ENCODE measurements at places on chromosomes 12 and 14. TPM values are rescaled to one million over a fixed set of nuclear protein-coding genes. Genes with fewer than 3 reads are reported as not detected.

PMEL gene
- total RNA-seq, result 0.86 TPM

MIP gene
- total RNA-seq, result not detected

RFX4 gene
- total RNA-seq, result not detected

RDH12 gene
- not detected for total RNA-seq

AQP2 gene
- total RNA-seq, result not detected

- no peak for DNase-seq
- H3K4me1 ChIP-seq, result no peaks in the 10 kb centered on the region
These were observed 262.8 kb downstream of the SLC16A7 start for GRCh38 chr12:59858508-59859170.

DNA sequence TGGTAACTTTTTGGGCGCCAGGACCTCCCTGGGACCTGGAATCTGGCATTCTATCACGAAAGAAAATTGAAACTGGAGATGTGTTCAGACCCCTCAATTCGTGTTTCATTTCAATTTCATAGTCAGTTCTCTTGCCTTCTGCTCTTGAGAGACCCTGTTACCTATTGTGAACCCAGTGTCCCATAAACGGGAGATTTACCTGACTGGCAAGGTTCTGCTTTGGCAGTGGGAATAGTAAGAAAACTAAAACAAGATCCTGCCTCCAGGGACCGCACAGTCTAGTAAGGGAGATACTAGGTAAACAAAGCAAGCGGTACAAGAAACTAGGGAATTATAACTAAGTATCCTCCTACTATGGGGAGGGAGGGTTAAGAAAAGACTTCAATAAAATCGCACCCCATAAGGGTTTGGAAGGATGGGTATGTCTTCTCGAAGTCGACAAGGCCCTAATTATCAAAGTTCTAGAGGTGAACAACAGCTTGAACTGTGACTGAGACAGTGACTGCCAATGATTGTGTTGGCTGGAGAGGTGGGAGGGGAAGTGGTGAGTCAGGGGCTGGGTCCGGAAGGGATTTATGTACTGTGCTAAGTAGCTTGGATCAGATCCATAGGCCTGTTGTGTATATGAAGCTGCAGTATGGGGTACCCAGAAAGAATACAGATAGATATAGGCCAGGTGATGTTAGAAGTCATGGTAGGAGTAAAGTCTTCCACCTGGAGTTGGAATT is 754 bp downstream of the ACSS3 start:
- no peaks in the 10 kb centered on the region for H3K27me3 ChIP-seq
- H3K4me3 ChIP-seq, result peak overlapping the region; percentile 91
- H3K27ac ChIP-seq, result peak overlapping the region; percentile 93
- peak; percentile 34 for DNase-seq

DNA sequence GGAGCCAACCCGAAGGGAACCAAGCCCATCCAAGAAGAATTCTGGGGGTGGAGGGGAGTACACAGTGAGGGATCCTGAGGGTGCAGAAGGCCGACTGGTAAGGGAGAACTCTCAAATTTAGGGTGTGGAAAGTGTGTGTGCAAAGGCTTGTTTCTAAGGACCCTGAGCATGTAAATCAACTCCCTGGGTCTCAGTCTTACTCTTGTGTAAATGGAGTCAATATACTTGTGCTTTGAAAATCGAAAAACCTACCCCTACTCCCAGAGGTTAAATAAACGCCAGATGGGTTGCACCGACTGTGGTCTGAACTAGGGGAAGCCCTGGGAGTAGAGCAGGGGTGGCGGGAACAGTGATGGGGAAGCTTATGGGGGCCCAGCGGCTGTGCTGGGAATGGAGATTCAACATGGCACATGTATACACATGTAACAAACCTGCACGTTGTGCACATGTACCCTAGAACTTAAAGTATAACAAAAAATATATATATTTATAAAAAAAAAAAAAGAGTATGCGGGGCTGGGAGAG is 6.0 kb downstream of the B4GALNT1 start:
- no peak for DNase-seq
- peak overlapping the region; percentile 4 for H3K4me3 ChIP-seq
- no peaks in the 10 kb centered on the region for H3K4me1 ChIP-seq
- H3K27ac ChIP-seq, result no peak overlapping the region
- no peaks in the 10 kb centered on the region for H3K36me3 ChIP-seq

GRCh38 chr12:107395817-107396216 is 289.8 kb upstream of the PWP1 start:
- no peaks in the 10 kb centered on the region for H3K27me3 ChIP-seq
- DNase-seq, result no peak
- H3K4me1 ChIP-seq, result no peaks in the 10 kb centered on the region
- no peak overlapping the region for H3K27ac ChIP-seq

GRCh38 chr12:3325736-3326135 is 165.3 kb upstream of the PRMT8 start:
- H3K27ac ChIP-seq, result no peak overlapping the region
- no peak overlapping the region for H3K4me3 ChIP-seq
- peaks cover 5% of the 10 kb centered on the region for H3K4me1 ChIP-seq
- H3K36me3 ChIP-seq, result no peaks in the 10 kb centered on the region
- no peaks in the 10 kb centered on the region for H3K27me3 ChIP-seq

GRCh38 chr12:1422604-1423315 is 171.6 kb downstream of the FBXL14 start:
- H3K36me3 ChIP-seq, result no peaks in the 10 kb centered on the region
- H3K27me3 ChIP-seq, result no peaks in the 10 kb centered on the region
- DNase-seq, result no peak
- no peak overlapping the region for H3K4me3 ChIP-seq
- peaks cover 8% of the 10 kb centered on the region for H3K4me1 ChIP-seq

- no peak for DNase-seq
These were observed 13.8 kb downstream of the UBE2N start for GRCh38 chr12:93427779-93428564.

GRCh38 chr14:61429316-61429715 is 107.9 kb downstream of the PRKCH start:
- no peaks in the 10 kb centered on the region for H3K36me3 ChIP-seq
- H3K27me3 ChIP-seq, result no peaks in the 10 kb centered on the region
- H3K27ac ChIP-seq, result peak overlapping the region; percentile 5
- DNase-seq, result no peak

- H3K27ac ChIP-seq, result peak overlapping the region; percentile 52
- H3K4me1 ChIP-seq, result peaks cover 32% of the 10 kb centered on the region
- no peak overlapping the region for H3K4me3 ChIP-seq
- DNase-seq, result peak; percentile 70
- no peaks in the 10 kb centered on the region for H3K27me3 ChIP-seq
These were observed 20.9 kb downstream of the DMAC2L start for GRCh38 chr14:50333014-50333509.

DNA sequence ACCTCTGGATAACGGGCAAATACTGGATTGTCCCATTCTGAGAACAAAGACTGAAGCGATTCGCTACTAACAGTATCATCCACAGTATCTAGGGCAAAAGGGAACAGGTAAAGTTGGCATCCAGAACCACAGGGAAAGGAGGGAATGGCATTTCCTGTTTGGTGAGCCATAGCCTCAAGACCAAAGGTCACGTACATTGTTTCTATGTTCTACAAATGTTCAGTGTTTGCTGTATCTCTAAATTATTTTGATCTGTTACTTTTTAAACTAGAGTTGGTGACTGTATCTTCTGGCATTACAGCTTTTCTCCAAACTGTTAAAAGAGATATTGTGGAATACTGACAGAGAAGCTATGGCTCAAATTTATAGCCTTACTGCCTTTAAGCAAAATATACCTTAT is 9.7 kb downstream of the MLH3 start:
- no peak for DNase-seq
- H3K27me3 ChIP-seq, result no peaks in the 10 kb centered on the region
- no peaks in the 10 kb centered on the region for H3K4me1 ChIP-seq

GRCh38 chr12:14577344-14577743 is 9.7 kb upstream of the PLBD1 start:
- no peak overlapping the region for H3K4me3 ChIP-seq
- H3K27me3 ChIP-seq, result no peaks in the 10 kb centered on the region
- H3K4me1 ChIP-seq, result no peaks in the 10 kb centered on the region

DNA sequence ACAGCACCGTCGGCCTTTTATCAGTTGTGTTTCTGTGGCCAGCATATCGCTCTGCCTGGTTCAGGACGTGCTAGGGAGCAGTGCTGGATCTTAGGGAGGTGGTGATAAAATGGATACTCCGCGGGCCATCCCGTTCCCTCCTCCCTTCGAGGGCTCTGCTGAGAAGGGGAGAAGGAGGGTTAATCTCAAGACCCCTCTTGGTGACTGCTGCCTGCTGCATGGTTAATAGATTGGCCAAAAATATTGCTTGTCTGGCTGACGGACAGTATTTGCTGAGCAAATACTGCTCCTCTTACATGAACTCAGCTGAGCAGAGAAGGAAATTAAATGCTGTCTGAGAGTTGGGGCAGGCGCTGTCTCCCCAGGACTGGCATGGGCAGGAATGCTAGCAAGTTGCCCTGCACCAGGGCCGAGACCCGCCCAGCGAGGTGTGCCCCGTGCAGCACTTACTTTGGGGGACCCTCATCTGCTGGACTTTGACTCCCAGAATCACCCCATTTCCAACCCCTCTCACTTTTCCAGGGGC is 1.2 kb downstream of the FBRSL1 start:
- no peaks in the 10 kb centered on the region for H3K36me3 ChIP-seq
- H3K27me3 ChIP-seq, result no peaks in the 10 kb centered on the region
- peak overlapping the region; percentile 70 for H3K4me3 ChIP-seq
- no peak for DNase-seq
- H3K27ac ChIP-seq, result no peak overlapping the region

- H3K4me1 ChIP-seq, result no peaks in the 10 kb centered on the region
- H3K27me3 ChIP-seq, result no peaks in the 10 kb centered on the region
- H3K4me3 ChIP-seq, result no peak overlapping the region
- H3K27ac ChIP-seq, result no peak overlapping the region
These were observed 48.2 kb downstream of the DPF3 start for GRCh38 chr14:72845683-72846082.

DNA sequence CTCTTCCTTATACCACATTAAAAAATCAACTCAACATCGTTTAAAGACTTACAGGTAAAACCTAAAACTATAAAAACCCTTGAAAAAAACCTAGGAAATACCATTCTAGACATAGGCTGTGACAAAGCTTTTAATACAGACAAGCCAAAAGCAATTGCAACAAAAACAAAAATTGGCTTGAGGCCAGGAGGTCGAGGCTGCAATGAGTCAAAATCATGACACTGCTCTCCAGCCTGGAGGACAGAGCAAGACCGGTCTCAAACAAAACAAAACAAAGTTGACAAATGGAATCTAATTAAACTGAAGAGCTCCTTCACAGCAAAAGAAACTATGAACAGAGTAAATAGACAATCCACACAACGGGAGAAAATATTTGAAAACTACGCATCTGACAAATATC is 1057.8 kb downstream of the FSCB start:
- no peaks in the 10 kb centered on the region for H3K27me3 ChIP-seq
- H3K27ac ChIP-seq, result no peak overlapping the region
- no peak for DNase-seq
- no peak overlapping the region for H3K4me3 ChIP-seq

DNA sequence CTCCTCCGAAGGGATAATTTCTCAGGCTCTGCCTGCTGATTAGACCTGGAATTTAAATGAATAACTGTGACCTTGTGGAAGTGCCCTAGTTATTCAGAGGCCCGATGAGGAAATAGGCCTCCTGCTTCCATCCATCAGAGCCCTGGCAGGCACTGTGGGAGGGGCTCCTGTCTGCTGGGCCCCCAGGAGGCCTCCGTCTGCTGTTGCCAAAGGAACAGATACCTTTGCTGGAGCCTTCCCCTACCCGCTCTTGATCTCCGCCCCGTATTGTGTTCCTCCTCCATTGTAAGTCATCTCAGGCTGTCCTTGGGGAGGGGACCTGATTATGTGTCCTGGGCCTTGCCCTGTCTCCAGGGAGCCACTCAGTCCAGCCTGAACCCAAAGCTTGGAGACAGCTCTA is 112.3 kb downstream of the NRXN3 start:
- no peak for DNase-seq
- no peak overlapping the region for H3K27ac ChIP-seq
- no peak overlapping the region for H3K4me3 ChIP-seq
- H3K36me3 ChIP-seq, result no peaks in the 10 kb centered on the region

- H3K4me3 ChIP-seq, result no peak overlapping the region
- no peaks in the 10 kb centered on the region for H3K4me1 ChIP-seq
- no peak for DNase-seq
- H3K27me3 ChIP-seq, result no peaks in the 10 kb centered on the region
- no peak overlapping the region for H3K27ac ChIP-seq
- H3K36me3 ChIP-seq, result no peaks in the 10 kb centered on the region
These were observed 185.1 kb downstream of the ATXN7L3B start for GRCh38 chr12:74722709-74723108.

DNA sequence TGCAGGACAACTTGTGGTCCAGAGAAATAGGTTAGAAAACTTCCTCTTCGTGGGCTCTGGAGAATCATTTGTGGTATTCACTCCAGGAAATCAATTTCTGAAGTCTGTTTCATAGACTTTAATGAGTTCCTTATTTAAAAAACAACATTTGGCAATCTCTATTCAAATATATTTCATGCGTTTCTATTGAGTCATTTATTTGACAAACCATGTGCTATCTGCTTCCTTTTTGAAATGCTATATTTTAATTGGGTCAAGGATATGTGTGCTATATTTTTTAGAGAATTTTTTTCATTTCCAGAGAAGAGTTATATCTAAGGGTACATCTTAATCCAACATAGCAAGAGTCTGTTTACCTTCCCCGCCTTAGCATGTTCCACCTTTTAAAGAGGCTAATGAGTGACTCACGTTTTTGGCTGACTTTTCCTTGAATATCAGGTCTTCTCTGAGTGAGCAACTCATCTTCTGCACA is 252.4 kb upstream of the EGLN3 start:
- H3K27ac ChIP-seq, result no peak overlapping the region
- no peak overlapping the region for H3K4me3 ChIP-seq
- DNase-seq, result no peak

DNA sequence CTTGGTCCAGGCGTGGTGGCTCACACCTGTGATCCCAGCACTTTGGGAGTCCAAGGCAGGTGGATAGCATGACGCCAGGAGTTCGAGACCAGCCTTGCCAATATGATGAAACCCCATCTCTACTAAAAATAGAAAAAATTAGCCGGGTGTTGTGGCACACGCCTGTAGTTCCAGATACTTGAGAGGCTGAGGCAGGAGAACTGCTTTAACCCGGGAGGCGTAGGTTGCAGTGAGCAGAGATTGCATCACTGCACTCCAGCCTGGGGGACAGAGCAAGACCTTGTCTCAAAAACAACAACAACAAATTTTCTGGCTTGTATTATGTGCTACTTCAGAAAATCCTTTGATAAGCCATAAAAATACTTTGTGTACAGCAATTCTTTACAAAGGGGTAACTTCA is 41.1 kb downstream of the LARP4 start:
- peaks cover 95% of the 10 kb centered on the region for H3K36me3 ChIP-seq
- H3K27me3 ChIP-seq, result no peaks in the 10 kb centered on the region
- H3K27ac ChIP-seq, result no peak overlapping the region
- no peaks in the 10 kb centered on the region for H3K4me1 ChIP-seq
- no peak for DNase-seq

- H3K4me3 ChIP-seq, result no peak overlapping the region
- H3K36me3 ChIP-seq, result no peaks in the 10 kb centered on the region
- no peaks in the 10 kb centered on the region for H3K27me3 ChIP-seq
- H3K4me1 ChIP-seq, result no peaks in the 10 kb centered on the region
- no peak overlapping the region for H3K27ac ChIP-seq
These were observed 1063.9 kb downstream of the SLC6A15 start for GRCh38 chr12:83848702-83849101.

Measured in heart left ventricle (tissue), 16 donors.